ENCODE measurements at places on chromosomes 1 and 21.

- no peak for DNase-seq
These were observed 53.0 kb downstream of the TBX19 start for GRCh38 chr1:168333562-168334276.

DNA sequence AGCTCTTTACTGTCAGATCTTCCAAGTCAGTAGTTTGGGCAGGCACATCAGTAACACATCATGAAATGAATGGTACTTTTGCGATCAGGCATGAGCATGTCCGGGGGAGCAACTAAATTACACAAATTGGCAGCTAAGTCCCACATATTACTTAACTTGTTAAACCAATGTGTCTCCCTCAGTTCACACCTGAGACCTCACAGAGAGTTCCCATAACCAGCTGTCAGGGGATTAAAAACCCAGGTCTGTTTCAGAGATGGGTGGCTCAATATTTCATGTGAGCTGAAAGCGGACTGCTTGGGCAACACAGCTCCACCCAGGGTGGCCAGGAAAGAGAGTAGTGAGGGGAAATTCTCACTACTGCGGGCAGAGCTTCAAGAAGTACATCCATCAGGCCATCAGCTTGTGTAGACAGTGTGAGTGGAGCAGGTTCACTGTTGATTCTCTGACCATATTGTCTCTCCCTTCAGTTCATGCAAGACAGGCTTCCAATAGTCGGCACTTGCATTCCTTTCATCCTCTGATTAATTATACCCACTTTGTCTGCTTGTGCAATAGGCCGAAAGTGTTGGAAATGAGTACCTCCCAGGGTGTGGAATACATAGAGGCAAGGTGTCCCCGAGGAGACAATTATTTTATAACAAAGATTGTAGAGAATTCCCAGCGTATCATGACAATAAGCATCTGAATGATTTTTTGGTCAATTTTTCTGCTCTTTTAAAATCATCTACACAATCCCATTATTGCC, 139.9 kb downstream of the PTGER3 start:
- DNase-seq, result no peak

DNA sequence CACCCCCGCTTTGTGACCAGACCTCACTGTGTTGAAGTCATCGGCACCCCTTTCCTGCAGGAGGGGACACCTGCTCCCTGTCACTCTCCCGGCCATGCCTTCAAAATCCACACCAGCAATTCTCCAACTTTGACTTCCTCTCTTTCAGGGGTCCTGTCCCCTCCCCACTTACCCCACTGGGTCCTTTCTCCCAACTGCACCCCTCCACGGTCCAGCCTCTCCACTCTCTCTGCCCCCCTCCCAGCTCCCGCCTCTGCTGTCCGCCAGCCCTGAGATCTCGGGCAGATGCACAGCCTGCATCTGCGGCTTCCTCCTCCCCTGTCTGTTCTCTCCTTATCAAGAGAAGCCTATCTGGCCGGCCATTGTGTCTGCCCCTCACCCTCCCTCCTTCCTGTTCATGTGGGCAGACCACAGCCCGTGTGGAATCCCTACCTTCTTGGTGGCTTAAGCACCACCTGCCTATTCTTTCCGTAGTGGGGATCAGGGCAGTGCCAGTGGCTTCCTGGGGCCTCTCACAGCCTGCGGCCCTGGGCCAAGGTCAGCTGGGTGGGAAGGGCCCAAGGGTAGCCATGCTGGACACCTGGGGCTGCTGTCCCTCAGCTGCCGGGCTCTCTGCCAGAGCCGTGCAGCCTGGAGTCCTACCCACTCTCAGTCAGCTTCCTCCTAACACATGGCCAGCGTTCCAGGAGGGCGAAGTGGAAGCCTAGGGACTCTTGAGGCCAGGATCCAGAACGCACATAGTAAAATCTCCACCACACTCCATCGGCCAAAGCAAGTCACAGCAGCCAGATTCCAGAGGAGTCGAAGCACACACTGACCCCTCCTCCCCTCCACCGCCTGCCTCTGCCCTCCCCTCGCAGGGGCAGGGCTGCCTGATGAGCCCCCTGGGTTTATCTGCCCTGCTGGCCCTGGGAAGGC, 5.1 kb upstream of the HES4 start:
- DNase-seq, result peak; percentile 45

- DNase-seq, result no peak
These were observed 70.0 kb upstream of the CACNA1E start for GRCh38 chr1:181413195-181413815.

DNA sequence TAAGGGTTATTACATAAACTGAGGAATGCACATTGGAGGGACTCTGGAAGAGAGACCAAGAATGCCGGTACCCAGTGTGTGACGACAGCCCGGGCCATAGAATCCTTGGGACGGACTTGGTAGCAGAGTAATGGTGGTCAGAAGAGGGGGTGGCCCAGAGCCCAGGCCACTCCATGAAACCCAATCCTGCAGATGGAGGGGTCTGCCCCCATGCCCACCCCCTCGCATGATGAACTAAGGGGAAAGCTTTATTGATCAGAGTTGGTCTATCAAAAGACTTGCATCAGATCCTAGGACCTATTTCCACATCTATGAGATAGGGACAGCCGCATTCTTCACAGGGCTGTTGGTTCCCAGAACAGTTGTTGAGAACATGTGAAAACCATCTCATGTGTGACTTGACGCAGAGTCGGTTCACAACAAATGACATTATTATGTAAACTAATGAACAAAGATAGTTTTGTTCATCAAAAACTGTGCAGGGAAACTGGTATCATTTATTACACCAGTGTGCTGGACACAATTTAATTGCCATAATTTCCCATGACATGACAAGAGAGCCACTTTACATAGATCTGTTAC, 21.5 kb upstream of the SDC3 start:
- DNase-seq, result no peak

GRCh38 chr1:54982739-54983138, 2.3 kb downstream of the TMEM61 start:
- DNase-seq, result no peak

DNA sequence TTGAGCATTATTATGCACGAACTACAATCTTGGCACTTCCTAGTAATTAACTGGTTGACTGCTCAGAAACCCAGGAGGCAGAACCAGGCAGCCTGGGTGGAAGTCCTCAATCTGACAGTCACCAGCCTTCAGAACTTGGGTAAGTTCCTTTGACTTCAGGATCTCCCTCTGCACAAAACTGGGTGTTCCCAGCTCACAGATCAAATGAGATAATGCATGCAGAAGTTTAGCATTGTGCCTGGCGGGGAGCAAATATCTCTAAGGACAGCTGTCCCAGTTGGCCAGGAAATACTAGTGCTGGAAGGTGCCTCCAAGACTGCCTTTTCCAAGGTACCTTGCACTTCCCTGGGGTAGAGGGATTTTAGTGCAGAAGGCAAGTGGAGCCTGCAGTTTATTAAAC, 294.8 kb downstream of the PCP4 start:
- no peak for DNase-seq

DNA sequence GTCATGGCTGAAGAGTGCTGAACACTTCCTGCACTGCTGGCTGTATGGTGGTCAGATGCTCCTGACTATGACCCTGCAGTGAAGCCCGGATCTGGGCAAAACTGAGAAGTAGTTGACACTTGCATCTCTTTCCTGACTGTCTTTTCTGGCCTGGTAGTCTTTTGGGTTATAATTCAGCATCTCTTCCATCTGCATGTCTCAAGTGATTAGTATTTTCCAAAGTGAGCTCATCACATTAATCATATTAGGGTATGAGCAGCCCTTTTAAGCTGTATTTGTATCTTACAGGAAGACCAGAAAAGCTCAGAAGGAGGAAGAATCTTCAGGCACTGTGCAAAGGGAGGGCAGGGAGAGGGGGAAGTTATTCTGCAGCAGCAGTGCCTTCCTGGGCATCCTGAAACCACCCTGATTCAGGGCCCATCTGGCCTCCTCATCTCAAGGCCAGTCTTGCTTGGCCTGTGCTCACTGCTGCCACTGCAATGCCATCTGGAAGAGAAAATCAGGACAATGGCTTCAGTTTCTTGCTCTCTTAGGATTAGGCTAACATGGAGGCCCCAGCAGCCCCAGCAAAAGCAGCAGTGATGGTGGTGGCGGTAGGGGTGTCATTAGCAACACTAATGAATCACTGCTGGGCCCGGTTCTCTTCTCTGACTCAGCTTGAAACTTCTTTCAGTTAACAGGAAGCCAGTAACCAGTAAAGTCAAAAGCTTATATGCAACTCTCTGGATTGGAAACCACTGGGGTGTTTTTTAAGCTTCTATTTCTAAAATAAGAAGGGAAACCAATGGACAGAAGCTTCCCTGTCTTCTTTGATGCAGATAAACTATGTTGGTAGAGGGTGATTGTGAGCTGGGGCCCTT, 63.3 kb upstream of the WDR26 start:
- DNase-seq, result peak; percentile 54

DNA sequence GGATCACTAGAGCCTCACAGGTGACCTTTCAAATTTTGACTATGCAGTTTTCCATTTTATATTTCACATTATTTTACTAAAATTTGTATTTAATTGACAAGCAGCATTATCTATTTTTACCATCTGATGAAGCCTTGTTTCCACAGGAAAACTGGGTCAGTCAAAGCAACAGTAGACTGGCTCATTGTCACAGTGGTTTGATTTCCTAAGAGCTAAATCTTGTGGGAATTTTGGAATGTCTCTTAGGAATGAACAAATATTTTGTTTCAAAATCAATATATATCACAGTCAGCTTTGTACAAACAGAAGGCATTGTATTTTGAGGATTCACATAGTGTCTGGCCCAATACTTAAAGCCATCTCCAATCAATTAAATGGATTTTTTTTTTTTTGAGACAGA, 152.6 kb upstream of the RNPC3 start:
- no peak for DNase-seq

GRCh38 chr1:66490816-66491215, 43.1 kb upstream of the SGIP1 start:
- DNase-seq, result no peak

DNA sequence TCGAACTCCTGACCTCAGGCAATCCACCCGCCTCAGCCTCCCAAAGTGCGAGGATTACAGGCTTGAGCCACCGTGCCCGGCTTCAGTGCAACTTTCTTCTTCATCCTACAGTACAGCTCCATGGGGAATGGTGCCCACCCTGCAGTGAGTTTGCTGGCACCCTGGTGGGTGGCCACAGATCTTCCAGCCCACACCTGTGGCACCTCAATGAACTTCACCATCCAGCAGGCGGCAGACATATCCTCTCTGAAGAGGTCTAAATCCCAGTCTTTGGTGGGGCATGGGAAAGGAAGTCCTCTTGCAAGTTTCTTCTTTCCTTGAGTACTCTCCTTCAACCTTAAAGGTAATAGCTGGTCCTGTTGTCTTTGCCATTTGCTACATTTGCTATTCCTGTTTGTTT, 18.1 kb upstream of the ZBTB8A start:
- no peak for DNase-seq

- no peak for DNase-seq
These were observed 53.2 kb upstream of the VAMP3 start for GRCh38 chr1:7717748-7718368.

GRCh38 chr1:223016890-223017289, 126.2 kb downstream of the TLR5 start:
- no peak for DNase-seq

GRCh38 chr1:59979666-59980065, 53.1 kb upstream of the CYP2J2 start:
- DNase-seq, result no peak

GRCh38 chr1:37793773-37794371, at the start of gene MANEAL:
MANEAL (plus strand) TSS chr1:37793847; CDS start chr1:37794183, 336 bp downstream.
- no peak for DNase-seq

- DNase-seq, result no peak
These were observed 127.3 kb upstream of the ADGRL4 start for GRCh38 chr1:79133774-79134364.

GRCh38 chr1:13514821-13515220, 1.0 kb upstream of the LRRC38 start:
- no peak for DNase-seq

DNA sequence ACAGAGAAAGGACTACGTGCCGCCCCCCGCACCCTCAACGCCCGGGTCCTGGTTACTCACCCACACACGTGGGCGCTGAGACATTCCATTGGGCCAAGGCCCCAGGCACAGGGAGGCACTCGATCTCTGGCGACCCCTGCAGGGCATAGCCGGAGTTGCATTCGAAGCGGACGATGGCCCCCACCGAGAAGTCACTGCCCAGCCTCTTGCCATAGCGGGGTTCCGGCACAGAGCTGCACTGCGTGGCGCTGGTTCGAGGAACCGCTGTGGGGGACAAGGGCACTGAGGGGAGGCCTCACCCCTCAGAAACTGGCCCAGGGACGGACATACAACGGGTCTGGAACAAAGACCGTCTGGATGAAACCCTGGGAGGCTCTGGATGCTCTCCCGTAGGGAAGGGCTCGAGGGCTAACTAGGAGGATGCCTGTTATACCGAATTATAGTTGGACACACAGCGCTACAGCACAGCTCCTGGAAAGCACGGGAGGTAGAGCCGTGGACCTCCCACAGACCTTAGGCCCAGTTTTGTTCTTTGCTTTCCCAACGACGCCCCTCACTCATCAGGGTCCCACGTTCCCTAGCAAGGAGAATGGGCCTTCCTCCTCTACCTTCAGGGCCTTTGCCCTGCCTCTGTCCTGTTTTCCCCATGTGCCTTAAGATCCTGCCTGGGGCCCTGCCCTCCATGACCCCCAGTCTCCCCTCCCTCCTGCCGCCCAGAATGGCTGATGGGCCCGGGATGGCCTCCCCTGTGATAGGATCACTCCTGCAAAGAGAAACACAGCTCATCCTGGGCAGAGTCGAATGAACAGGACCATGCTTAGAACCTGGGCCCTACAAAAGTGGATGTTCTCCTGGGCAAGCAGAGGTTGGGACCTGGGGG, 152.8 kb downstream of the ZSCAN20 start:
- no peak for DNase-seq

- no peak for DNase-seq
These were observed 25.9 kb downstream of the RUNX3 start for GRCh38 chr1:24903955-24904730.

GRCh38 chr1:178243119-178243518, 149.2 kb downstream of the RASAL2 start:
- no peak for DNase-seq

DNA sequence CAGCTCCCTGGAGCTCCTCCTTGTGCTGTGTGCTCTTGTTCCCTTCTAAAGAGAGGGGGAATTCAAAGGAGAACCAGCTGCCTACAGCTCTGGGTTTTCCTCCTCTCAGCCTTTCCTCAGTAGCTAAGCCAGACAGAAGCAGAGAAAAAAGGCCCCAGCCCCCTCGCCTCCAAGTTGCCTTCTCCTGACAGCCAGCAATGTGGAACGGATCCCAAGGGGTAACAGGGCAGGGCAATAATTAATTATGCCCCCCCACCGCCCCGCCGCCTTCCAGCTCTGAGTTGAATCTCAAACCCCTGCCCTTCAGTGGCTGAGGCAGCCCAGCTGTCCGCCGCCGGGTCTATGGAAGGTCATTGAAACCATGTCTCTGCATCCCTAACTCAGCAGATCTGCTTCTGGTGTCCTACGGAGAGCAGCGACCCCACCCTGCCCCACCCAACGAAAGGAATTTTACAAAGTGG, 69.0 kb upstream of the GOLT1A start:
- DNase-seq, result no peak

Data from BJ (cell line).